ENCODE measurements at places on chromosomes 11 and 22. TPM values are rescaled to one million over a fixed set of nuclear protein-coding genes. Genes with fewer than 3 reads are reported as not detected.

The DUSP8 gene
- 1.5 TPM for total RNA-seq

The RSF1 gene
- 29.8 TPM for total RNA-seq

The PRR5L gene
- total RNA-seq: 59.3 TPM

The CDCA5 gene
- 4.3 TPM for total RNA-seq

The TCP11L1 gene
- 146 TPM for total RNA-seq

The PGM2L1 gene
- total RNA-seq: 7.6 TPM

The E2F8 gene
- 0.65 TPM for total RNA-seq

Measured in placental epithelial cell (primary cell).